Muscle of leg (tissue), 16 donors: ENCODE measurements at places on chromosomes 1 and 21. TPM values are rescaled to one million over a fixed set of nuclear protein-coding genes. Genes with fewer than 3 reads are reported as not detected.

GRCh38 chr1:9193233-9193625 is 41.3 kb upstream of the H6PD start:
- DNase-seq, result no peak

The GFI1 gene
- total RNA-seq, result 0.13 TPM

The IL19 gene
- not detected for total RNA-seq

The MATN1 gene
- total RNA-seq, result 0.71 TPM

The GUCA2A gene
- not detected for total RNA-seq

- no peak for DNase-seq
These were observed 21.3 kb downstream of the SCAF4 start for GRCh38 chr21:31710586-31710985.

The MRTO4 gene
- total RNA-seq, result 27.8 TPM

- no peak for DNase-seq
These were observed 4.8 kb upstream of the FAM110D start for GRCh38 chr1:26153966-26154532.

- DNase-seq, result no peak
These were observed 117.4 kb upstream of the SLC45A1 start for GRCh38 chr1:8200317-8201115.

The RGS16 gene
- total RNA-seq, result 8.2 TPM

The C1orf226 gene
- 0.35 TPM for total RNA-seq

The AIM2 gene
- total RNA-seq, result 0.31 TPM

- no peak for DNase-seq
These were observed 28.0 kb upstream of the ATP1A1 start for GRCh38 chr1:116345011-116345410.

The FAM163A gene
- total RNA-seq, result 0.31 TPM

The ANKRD65 gene
- 13.9 TPM for total RNA-seq

DNA sequence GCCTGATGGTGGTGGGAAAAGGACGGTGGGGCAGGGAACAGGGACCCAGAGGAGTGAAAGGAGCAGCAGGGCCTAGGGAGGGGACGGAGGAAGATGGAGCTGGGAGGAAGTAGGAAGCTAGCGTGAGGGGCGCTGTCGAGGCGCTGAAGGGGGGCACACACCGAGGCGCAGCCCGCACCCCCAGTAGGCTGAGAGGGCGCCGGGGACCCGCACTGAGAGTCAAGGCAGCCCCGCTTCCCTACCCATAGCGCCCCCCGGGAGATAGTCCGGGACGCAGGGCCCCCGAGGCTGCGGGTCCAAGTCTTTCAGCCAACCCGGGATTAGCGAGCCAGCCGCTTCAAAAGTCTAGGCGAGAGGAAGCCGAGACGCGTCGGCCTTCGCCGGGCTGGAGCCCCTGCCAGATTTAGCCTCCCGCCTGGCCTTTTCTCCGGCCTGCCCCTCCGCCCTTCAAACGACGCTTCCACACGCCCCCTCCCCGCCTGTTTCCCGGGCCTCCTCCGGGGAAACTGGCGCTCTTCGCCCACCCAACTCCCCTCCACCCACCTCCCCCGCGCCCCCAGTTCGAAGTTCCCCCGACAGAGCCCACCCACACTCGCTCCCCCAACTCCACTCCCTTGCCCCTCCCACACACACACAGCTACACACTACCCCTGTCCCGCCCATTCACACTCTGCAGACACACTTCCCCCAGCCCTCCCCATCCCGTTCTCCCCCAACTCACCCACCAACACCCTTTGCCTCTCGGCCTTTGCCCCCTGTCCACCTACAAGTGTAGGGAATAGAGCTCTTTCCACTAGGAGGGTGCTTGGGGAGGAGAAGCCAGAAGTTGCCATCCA is 7.8 kb upstream of the PROX1 start:
- DNase-seq, result no peak

The CFHR2 gene
- not detected for total RNA-seq

DNA sequence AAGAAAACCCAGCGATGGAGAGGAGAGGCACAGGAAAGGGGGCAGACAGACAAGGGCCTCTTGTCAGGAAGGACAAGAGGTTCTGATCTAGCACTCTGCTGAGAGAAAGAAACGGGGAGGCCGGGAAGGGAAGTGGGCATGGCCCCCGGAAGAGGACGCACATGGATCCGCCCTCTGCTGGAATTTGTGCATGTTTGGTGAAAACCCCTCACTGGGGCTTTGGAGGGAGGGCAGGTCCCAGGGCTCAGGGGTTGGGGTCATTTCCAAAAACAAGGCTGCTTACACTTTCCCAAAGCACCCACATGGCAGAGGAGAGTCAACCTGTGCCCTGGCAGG is 32.4 kb upstream of the ECE1 start:
- no peak for DNase-seq

GRCh38 chr1:12031039-12031980 is 12.0 kb downstream of the MIIP start:
- DNase-seq, result no peak

DNA sequence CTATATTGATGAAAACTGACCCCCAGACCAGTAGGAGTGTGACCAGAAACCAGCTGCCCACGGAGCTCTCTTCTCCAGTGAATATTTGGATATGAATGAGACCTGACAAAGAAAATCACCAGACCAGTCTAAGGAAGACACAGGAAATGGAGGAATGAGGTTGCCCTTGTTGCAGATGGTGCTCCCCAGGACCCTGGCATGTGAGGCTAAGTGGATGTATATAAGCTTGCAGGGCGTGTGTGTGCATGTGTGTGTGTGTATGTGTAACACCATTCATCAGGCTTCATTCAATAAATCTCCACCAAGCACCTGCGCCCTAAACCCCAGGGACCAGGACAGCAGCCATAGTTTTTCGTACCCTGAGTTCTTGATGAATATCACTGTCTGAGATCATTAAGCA is 14.4 kb downstream of the PHLDA3 start:
- no peak for DNase-seq
